M059J (cell line): ENCODE measurements at places on chromosomes 2 and 18.

GRCh38 chr18:5150894-5151293 lies 46.2 kb downstream of the AKAIN1 start:
- DNase-seq = no peak

DNA sequence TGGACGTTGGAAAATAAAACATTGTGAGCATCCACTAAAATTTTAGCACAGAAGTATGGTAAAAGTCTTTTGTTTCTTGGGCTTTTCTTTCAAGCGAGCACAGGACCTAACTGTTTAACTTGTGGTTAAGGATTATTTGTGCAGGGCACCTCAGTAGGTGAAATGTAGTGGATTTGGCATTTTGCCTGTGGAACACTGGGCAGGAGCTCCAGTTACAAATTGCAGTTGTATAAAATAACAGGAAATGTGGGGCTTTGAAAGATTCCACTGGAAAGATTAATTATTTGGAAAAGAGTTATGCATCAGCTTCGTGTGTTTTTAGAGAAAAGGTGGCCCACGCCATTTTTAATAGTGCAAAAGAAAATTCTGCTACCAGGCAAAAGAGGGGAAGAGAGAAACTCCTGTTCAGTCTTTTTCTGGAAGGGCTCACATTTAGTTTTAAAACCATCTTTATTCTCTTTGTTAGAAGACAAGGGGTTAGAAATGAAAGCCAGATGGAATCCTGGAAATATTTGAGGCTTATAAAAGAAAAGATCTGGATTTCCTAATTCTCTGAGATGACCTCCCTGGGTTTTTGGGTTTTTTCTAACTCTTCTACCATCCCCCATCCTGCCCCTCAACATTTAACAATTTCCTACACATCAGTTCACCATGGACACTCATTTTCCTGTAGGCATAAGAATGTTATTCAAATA lies 144.3 kb upstream of the SERTAD2 start:
- DNase-seq = peak; percentile 92

GRCh38 chr2:85997017-85997970 lies 108.4 kb downstream of the POLR1A start:
- DNase-seq = peak; percentile 50

GRCh38 chr18:10454681-10455557 lies 484 bp downstream of the APCDD1 start:
- peak; percentile 19 for DNase-seq

- peak; percentile 76 for DNase-seq
These were observed 414.2 kb upstream of the CHAC2 start for GRCh38 chr2:53353135-53354114.

DNA sequence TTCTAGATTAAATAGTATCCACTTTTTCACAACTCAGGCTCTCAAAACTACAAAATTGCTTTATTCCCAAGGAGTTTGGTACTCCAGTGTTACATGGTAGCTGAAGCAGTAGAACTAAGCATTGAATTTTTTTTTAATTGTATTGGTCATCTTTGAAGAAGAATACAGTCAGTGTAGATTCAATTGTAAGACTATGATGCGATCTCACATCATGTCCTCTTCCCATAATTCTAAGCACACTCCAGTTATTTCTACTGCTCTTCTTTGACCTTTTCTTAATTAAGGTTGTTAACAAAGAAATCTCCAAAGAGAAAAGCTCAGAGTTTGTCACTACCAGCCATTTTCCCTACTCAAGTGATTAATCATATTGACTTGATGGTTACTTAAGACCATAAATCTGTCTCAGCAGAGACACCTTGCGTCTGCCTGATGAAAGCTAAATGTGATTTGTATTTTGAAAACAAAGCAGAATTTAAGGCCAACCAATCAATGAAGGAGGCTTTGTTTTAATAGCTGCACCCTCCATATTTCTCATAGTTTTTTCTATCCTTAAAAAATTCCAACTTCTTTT lies 130.2 kb downstream of the DTNA start:
- DNase-seq = peak; percentile 3

- no peak for DNase-seq
These were observed 1.3 kb downstream of the HSPD1 start for GRCh38 chr2:197498235-197498936.

DNA sequence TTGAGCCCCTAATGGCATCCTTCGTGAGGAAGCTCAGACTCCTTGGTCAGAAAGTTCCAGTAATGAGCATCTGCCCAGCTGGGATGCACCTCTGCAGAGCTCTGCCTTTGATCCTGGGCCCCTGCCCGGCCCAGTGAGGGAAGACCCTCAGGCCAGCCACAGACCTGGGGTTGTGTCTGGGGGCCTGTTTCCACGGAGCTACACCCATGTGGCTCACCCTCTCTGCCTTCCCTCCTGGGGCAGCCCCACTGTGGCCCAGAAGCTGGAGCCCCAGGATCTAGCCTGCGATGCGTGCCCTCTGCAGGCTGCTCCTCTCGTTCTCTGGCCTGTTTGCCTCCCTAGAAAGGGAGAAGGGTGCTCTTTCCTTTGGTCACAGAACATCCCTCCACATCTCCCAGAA lies 9.8 kb downstream of the KCNF1 start:
- DNase-seq = no peak

- no peak for DNase-seq
These were observed 69.9 kb downstream of the RHBDD1 start for GRCh38 chr2:226905718-226906117.

- no peak for DNase-seq
These were observed 332.9 kb upstream of the DDX18 start for GRCh38 chr2:117481608-117482007.

GRCh38 chr2:190406805-190407204 lies 1.4 kb upstream of the MFSD6 start:
- no peak for DNase-seq

- DNase-seq = no peak
These were observed 689.0 kb downstream of the TDRD15 start for GRCh38 chr2:21812766-21813165.

DNA sequence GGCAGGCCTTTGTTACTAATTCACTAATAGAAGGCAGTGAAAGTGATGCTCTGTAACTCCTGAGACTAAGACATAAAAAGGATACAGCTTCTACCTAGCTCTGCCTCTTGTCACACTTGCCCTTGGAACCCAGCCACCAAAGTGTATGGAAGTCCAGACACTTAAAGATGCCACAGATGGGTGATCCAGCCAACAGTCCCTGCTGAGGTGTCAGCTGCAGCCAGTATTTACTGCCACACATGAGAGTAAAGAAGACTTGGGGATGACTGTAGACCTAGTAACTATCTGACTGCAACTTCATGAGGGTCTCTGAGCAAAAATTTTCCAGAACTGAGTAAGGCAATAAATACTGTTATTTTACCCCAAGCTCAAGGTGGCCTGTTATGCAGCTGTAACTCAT lies 8.8 kb downstream of the IMMT start:
- DNase-seq = no peak

- DNase-seq = no peak
These were observed 114.1 kb downstream of the GFPT1 start for GRCh38 chr2:69272803-69273471.

DNA sequence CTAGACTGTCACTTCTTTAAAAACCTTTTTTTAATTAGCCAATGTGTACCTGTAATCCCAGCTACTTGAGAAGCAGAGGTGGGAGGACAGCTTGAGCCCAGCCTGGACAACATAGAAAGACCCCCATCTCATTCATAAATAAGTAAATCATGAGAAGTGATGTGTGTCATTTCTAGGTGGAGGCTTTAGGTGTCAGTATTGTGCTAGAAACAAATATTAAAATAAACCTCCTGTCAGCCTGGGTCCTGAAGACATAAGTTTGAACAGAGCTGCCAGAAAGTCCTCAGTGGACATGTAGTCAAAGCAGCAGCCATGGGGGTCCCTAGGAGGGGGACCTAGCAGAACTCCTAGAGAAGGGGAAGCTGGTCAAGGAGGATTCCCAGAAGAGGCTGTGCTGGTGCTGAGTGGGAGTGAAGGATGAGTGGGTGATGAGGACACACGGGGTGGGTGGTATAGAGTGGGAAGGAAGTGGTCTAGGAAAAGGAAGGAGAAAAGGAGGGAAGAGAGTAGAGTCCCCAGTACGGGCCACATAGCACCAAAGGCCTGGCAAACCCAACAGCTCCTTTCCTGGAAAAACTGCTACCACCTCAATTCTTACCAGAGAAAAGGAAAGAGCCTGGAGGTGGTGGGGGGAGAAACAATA lies 316.6 kb upstream of the NCKAP5 start:
- peak; percentile 35 for DNase-seq

DNA sequence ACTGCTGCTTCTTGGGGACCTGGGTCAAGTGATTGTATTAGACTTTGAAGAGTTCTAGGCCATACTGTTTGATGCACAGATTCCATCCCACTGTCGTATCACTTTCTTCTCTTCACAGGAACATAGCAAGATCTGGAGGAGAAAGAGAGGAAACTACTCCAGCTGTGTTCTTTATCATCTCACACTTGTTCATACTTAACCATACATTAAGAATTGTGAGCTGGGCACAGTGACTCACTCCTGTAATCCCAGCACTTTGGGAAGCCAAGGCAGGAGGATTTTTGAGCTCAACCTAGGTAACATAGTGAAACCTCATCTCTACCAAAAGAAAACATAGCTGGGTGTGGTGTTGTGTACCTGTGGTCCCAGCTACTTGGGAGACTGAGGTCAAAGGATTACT lies 111.7 kb downstream of the PARD3B start:
- DNase-seq = no peak

GRCh38 chr18:44450226-44450625 lies 230.5 kb upstream of the SETBP1 start:
- DNase-seq = peak; percentile 6

DNA sequence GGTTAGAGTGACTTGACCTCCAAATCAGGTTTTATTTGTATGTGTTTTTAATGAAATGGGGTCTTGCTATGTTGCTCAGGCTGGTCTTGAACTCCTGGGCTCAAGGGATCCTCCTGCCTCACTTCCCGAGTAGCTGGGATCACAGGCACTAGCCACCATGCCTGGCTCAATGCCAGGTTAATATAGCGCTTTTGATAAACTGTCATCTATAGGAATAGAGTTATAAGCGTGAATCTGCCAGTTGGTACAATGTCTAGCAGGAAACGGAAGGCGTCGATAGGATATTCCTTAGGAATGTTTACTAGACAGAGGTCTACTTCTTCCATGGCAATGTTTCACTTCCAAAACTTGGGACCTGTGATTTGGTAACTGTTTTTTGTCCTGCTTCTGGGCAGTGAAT lies 25.5 kb downstream of the CLUL1 start:
- no peak for DNase-seq

DNA sequence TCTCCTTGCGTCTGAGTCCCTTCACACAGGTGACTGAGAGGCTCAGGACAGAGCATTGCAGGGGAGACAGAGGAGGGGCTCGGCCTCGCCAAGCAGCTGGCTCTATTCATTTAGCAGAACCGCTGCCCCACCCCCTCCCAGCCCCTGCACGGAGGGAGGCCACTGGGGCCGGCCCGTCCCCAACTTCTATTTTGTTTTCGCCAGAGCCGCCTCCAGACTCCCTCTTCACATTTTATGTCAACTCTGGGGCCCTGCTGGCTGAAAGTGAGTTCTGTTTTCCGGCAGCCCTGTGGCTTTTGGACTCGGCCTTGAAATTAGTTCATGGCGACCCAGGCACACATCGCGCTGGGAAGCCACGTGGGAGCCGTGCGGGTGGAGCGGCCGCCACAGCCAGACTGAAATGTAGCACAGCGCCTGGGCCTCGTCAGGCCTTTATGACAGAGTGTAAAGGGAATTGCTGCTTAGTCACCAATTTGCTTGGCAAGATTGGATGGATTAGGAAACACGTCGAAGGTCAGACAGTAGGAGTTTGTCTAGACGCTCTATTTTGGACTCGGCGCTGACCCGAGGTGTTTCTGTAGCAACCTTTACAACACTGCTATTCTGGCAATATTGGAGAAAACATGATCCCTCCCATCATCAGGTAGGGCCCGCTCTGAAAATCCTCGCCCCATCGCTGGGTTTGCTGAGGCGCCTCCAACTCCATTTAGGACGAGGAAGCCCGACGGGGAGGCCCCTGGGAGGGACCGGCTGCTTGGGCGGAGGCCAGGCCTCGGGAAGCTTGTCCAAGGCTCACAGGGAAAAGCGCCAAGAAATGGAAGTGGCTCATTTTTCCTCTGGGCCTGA lies 90.7 kb upstream of the CTDP1 start:
- DNase-seq = peak; percentile 56

- no peak for DNase-seq
These were observed 95.0 kb downstream of the MAPK4 start for GRCh38 chr18:50654658-50655550.

- DNase-seq = no peak
These were observed 23.8 kb downstream of the ADRA2B start for GRCh38 chr2:96092573-96092877.

DNA sequence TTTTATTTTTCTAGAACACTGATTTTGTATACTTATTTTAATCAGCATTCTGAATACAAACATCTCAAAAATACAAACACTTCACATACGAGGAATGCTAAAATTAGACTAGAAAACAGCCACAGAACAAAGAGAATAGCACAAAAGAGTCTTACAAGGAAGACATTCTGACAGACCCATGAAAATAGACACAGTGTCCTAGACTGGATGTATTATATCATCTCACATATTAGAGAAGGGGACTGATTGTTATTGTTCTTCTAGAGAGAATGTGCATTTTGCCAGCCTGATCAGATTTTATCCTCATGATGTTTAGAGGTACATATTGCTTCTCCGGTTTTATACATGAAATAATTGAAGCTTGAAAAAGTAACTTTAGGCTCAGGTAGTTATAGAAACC lies 357.9 kb downstream of the DPP10 start:
- DNase-seq = no peak

- no peak for DNase-seq
These were observed 130.8 kb upstream of the CDCA7 start for GRCh38 chr2:173223871-173224270.

GRCh38 chr2:18883616-18884456 lies 294.5 kb upstream of the NT5C1B start:
- peak; percentile 43 for DNase-seq

DNA sequence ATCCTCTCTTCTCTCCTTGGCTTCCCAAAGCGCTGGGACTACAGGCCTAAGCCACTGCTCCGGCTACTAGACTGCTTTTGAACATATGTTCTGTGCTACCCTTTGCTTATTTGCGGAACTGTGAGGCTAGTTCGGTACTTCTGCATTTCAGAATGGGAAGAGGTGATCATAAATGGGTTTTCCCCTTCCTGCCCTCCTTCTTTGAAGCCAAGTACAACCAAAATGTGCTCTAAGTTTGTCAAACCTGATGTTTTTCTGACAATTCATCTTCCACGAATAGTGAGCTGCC lies 1.7 kb upstream of the ESCO1 start:
- no peak for DNase-seq

GRCh38 chr2:127576433-127577207 lies 41.1 kb downstream of the MYO7B start:
- DNase-seq = peak; percentile 89

- peak; percentile 70 for DNase-seq
These were observed 23.8 kb upstream of the HPCAL1 start for GRCh38 chr2:10278763-10279471.

- no peak for DNase-seq
These were observed 22.6 kb downstream of the MYL12B start for GRCh38 chr18:3284501-3284900.

- DNase-seq = peak; percentile 96
These were observed 68.8 kb upstream of the KCTD1 start for GRCh38 chr18:26617151-26617554.

DNA sequence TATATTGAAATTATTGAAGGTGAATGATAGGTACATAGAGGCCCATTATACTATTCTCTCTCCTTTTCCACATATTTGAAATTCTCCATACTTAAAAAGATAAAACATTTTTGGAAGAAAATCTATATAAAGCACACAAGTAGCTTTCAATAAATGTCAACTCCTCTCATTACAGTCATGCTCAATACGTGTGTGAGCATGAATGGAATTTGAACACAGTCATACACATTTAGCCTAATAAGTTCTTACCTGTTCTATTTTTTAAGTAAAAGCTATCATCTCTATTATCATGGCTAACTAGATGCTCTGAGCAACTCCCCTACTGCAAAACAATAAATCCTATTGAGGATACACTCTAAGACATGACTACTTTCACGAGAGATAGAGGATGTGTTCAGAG lies 41.9 kb upstream of the SPATS2L start:
- DNase-seq = no peak
